Caki2 (cell line): ENCODE measurements at places on chromosomes 11 and 22. TPM values are rescaled to one million over a fixed set of nuclear protein-coding genes. Genes with fewer than 3 reads are reported as not detected.
A peak's percentile ranks its signal among the peaks of the same experiment; 100 is the strongest.

Gene PRSS23
- 47.9 and 67.9 TPM in 2 replicates for total RNA-seq

Gene P2RY2
- 0.47 TPM in 1 of 2 replicates, not detected in the other for total RNA-seq

Gene OR52N2
- total RNA-seq: not detected in 2 replicates

Gene SLN
- total RNA-seq: not detected in 2 replicates

Gene ELMOD1
- total RNA-seq: 0.17 TPM in 1 of 2 replicates, not detected in the other

Gene APOBEC3G
- 14.7 and 15.5 TPM in 2 replicates for total RNA-seq

Gene CRYBB2
- not detected in 2 replicates for total RNA-seq

Gene CABP7
- not detected in 2 replicates for total RNA-seq

Gene CXCR5
- not detected in 2 replicates for total RNA-seq

Gene SLC37A2
- total RNA-seq: 1.9 TPM in 1 of 2 replicates, not detected in the other

DNA sequence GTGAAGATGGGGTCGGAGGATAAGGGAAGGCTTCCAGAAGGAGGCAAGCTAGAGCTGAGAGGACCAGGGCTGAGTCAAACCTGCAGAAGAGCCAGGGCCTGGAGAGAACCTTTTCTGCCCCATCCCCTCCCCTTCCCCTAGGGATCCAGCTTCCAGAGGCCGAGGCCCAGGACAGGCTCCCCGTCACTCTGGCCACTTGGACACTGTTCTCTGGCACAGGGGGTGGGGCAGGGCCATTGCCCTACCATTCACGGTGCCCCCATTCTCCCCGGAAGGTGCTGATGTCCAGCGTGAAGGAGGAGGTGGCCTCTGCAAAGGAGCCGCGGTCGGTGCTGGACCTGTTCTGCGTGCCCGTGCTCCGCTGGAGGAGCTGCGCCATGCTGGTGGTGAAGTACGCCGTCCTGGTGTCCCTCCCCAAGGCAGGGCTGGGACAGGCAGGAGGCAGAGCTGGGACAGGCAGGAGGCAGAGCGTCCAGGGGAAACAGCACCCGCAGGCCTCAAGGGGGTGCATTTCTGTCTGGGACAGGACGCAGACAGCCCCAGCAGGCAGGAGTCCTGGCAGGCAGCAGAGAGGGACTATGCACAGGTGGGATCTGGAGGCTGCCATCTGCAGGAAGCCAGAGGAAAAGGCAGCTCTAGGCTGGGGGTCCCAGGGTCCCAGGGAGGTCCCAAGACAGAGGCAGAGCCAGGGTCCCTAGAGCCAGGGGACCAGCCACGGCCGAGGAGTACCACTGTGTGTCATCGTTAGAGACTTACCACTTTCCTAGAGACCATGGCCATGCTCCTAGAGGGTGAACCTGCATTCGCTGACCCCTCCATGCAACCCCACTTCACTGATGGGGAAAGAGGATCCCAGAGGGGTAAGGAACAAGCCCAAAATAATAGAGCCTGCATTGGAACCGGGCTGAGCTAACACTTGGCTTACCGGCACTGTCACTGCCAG, 25.8 kb upstream of the SLC22A12 start:
- no peak for DNase-seq

- peak; percentile 35 for DNase-seq
Observed at GRCh38 chr11:129117595-129118350, 74.4 kb downstream of the ARHGAP32 start.

GRCh38 chr22:30830907-30831306, 136.2 kb downstream of the OSBP2 start:
- DNase-seq: peak; percentile 87

DNA sequence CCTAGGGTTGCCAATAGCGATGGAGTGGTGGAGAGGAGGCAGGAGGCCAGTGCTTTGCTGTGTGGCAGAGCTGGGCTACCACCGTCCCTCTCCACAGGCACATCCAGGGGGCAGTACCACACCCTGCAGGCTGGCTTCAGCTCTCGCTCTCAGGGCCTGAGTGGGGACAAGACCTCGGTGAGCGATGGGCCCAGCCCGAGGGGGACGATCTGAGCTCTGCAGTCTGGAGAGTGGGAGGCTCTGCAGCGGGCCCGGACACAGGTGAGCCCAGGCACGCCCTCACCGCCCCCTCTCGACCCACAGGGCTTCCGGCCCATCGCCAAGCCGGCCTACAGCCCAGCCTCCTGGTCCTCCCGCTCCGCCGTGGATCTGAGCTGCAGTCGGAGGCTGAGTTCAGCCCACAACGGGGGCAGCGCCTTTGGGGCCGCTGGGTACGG, 2.5 kb downstream of the PKP3 start:
- peak; percentile 29 for DNase-seq

DNA sequence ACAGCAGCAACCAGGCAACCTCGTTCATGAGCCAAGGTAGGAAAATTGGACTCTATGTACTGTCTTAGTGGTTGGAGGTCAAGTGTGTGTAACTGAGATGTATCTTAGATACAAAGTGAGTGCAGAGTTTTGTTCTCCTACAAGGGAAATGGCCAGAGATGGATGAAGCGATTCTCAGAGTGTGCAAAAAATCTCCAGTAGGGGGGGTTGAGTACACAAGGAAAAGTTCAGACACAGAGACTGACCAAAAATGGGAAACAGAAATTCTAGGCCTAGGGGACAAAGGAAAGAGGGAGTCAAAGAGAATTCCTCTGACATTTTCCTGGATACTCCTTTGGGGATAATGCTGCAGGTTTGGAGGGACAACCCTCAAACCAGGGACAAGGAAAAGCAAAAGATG, 38.2 kb upstream of the OR5AK2 start:
- DNase-seq: no peak

- DNase-seq: no peak
Observed at GRCh38 chr11:197741-198235, 4.9 kb downstream of the SCGB1C1 start.

- DNase-seq: no peak
Observed at GRCh38 chr11:12845739-12846358, 163.3 kb upstream of the RASSF10 start.

GRCh38 chr11:77191823-77192495, 63.9 kb downstream of the MYO7A start:
- DNase-seq: no peak

DNA sequence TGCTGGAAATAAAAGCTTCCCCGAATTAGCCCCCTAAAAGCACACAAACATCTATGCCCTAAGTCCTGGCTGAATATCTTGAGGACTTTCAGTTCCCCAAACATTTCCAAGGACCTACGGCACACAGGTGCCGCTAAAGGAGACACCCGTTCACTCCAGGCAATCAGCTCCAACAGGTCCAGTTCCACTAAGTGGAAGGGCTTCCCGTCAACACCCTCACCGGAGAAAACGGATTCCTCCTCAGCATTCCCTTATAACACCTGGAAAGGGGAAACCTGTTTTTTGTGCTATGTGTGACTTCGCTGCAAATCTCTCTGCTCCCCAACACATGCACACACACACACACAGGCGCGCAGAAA, 3.9 kb downstream of the TENM4 start:
- DNase-seq: no peak

DNA sequence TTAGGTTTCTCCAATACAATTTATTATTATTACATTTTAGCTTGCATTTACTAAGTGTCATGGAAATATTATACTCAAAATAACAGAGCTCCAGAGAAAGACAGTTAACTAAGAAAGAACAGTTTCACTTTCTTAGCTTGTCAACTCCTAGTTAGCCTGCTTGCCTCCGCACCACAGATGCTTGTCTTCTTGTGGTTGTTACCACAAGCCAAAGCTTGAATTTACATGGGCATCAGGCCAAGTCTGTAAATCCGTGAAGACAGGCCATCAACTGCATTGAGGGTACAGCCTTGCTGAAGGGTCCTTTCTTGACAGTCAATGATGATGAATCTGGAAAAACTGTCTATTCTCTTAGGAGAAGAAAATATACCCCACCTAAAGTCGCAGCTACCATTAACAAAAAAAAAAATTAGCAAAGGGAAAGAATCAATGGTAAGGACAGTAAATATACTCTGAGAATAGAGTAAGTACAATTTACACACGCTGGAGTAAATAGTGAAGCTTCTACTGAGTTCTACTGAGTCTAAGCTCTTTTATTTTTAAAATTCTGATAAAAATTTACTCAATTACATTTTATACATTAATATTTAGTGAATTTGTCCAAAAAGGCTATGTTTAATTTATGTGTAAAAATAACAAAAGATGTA, 15.6 kb upstream of the DENND5A start:
- peak; percentile 29 for DNase-seq

DNA sequence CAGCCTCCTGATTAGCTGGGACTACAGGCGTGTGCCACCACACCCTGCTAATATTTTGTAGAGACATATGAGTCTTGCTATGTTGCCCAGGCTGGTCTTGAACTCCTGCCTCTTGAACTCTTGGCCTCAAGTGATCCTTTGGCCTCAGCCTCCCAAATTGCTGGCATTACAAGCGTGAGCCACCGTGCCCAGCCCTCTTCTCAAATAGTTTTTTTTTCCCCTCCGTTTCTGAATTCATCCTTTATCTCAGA, 11.8 kb downstream of the TBX1 start:
- no peak for DNase-seq

- DNase-seq: no peak
Observed at GRCh38 chr11:127137771-127138280, 137.3 kb upstream of the KIRREL3 start.

GRCh38 chr11:17750013-17750800, 15.6 kb downstream of the KCNC1 start:
- no peak for DNase-seq

- no peak for DNase-seq
Observed at GRCh38 chr11:46684367-46684766, 16.1 kb downstream of the ARHGAP1 start.

- DNase-seq: no peak
Observed at GRCh38 chr22:37663521-37664140, 5.1 kb downstream of the PDXP start.

DNA sequence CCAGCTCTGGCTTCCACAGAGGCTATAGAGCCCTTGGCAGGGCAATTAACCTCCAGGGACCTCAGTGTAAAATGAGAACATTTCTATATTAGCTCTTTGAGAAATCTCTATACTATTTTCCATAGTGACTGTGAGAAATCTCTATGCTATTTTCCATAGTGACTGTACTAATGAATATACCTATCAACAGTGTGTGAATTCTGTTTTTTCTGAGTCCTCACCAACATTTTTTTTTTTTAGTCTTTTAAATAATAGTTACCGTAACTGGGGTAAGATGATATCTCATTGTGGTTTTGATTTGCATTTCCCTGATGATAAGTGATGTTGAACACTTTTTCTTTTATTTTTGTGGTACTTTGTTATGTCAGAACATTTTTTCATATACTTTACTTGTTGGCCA, 7.0 kb upstream of the MTNR1B start:
- DNase-seq: no peak

- peak; percentile 38 for DNase-seq
Observed at GRCh38 chr11:74397501-74398243, 561 bp downstream of the PGM2L1 start.

DNA sequence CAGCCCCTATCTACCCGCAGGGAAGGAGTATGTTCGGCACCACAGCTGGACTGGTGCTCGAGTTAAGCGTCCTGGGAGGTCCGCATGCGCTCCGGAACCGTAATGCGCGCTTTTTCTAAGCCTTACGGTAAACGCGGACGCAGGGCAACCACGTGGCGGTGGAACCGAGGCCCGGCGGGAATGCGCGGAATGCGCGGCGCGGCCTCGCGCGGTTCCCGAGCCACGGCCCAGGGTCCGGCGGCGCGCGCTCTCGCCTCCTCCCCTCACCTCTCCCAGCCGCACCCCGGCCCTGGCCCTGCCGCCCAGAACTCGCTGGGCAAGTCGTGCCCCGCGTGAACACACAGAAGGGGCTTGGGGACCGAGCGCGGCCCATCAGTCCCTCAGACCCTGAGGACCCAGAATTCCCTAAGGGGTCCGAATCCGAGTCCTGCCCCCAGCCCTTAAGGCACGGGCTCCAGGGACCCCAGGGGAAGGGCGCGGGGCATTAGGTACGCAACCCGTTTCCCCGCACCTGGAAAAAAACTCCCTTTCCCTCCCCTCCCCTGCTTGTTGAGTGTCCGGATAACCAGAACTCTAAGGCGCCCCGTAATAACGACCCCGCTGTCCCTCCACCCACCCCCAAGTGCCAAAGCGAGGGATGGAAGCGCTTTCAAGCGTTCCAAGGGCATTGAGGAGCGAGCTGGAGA, 4.3 kb upstream of the CCND1 start:
- DNase-seq: peak; percentile 66

DNA sequence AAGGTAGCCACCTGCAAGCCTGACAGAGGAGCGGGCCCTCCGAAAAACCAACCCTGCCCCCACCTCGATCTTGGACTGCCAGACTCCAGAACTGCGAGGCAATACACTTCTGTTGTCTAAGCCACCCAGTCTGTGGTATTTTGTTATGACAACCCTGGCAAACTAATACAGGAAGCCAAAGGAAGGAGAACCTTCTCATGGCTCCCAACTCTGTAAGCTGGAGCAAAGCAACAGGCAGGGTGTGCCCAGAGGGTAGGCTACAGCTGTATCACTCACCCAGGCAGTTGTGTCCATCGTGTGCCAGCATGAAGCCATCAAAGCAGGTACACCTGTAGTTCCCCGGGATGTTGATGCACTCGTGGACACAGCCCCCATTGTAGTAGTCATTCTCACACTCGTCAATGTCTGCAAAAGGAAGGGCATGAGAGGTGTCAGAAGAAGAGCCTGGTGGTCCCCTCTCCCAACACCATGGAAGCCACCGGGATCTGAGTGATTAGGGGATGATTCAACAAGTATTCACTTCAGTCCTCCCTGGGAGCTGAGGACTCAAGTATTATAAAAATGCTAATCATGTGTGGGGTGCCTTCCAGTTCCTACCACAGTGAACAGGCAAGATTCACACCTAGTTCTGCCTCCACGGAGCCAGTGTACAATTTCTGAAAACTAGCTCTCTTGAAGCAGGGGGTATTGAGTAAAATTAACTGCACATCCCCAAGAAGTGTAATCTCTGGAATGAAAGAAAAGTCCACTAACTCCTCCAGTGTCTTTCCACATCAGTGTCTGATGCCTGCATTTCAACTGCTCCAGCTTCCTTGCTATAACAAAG, 23.3 kb downstream of the SCUBE1 start:
- DNase-seq: no peak

DNA sequence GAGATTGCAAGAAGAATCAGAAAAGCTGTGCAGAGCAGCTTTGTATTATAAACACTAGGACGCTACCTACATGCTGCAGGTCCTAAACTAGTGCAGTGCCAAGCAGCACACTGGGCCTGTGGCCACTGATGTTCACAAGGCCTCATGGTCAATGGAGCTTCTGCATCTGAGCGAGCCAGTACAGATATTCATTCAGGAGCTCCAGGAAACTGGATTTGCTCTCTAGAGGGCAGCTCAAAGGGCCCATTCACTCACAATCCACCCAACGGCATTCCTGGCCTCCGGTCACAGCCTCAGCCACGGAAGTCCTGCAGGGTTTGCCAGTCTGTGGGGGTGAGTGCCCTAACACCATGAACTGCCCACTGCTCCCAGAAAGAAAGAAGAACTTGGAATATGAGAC, 5.8 kb upstream of the TBC1D10A start:
- no peak for DNase-seq

GRCh38 chr22:46405901-46406300, 70.4 kb downstream of the TRMU start:
- DNase-seq: no peak

- no peak for DNase-seq
Observed at GRCh38 chr11:125305345-125305744, 140.8 kb downstream of the PKNOX2 start.
